ENCODE measurements at places on chromosomes 4 and X. TPM values are rescaled to one million over a fixed set of nuclear protein-coding genes. Genes with fewer than 3 reads are reported as not detected.

GRCh38 chr4:156901871-156902270, 69.7 kb downstream of the PDGFC start:
- DNase-seq, result no peak

GRCh38 chrX:132088864-132089263, 39.0 kb downstream of the FRMD7 start:
- no peak for DNase-seq

- DNase-seq, result no peak
These were observed 3.4 kb downstream of the NCAPG start for GRCh38 chr4:17814140-17814539.

- no peak for DNase-seq
These were observed 14.6 kb upstream of the IL13RA2 start for GRCh38 chrX:115031989-115032388.

- DNase-seq, result no peak
These were observed 617.4 kb downstream of the CENPC start for GRCh38 chr4:66927937-66928336.

DNA sequence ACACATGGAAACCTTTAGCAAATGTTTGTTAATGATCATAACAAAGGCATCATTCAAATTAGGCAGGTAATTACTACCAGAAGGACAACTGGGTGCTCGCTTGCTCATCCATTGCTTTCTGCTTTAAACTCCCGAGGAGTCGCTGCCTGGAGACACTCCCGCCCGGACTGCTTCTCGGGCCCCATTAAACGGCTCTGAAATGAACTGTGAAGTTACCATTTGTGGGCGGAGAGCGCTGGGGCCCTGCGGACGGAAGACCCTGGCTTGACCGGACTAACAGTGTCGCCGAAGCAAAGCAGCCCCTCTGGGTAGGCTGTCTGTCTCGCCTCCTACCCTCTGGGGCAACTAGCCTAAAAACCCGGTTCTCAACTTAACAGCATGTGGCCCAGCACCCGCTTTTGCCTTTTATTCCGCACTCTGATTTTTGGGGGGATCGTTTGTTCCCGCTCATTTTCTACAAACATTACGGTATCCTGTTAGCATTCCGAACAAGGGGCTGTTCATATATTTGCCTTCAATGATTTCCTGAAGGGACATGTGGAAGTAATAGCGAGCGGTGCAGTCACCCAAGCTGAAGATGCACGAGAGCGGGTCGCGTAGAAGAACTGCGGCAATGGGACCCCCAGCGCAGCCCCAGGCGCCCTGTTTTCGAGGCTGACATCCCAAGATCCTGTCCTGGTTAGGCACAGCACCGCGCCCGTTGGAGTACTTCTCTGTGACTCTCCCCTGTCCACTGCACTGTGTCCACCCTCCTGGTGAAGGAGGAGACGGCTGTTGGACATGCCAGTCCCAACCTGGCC, 1.6 kb upstream of the PDGFRA start:
- no peak for DNase-seq

GRCh38 chrX:15350329-15350996, 15.1 kb upstream of the PIGA start:
- DNase-seq, result no peak

DNA sequence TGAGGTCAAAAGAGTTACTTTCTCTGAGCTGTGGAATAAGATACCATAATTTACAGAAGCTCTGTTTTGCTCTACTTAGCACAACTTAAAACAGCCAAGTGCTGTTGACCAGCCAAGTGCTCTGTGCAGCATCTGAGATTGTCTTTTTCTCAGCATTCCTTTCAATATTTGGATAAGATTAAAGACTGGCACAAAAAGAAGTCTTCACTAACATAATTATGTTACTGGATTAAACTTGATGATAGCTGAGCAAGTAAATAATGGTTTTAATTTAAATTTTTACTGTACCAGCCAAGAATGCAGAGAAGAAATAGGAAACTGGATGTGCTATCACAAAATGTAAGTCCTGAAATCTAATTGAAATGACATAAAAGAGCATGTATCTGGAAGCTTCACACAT, 60.4 kb downstream of the NPY2R start:
- DNase-seq, result no peak

GRCh38 chrX:32618154-32618553, 593.2 kb downstream of the DMD start:
- DNase-seq, result no peak

DNA sequence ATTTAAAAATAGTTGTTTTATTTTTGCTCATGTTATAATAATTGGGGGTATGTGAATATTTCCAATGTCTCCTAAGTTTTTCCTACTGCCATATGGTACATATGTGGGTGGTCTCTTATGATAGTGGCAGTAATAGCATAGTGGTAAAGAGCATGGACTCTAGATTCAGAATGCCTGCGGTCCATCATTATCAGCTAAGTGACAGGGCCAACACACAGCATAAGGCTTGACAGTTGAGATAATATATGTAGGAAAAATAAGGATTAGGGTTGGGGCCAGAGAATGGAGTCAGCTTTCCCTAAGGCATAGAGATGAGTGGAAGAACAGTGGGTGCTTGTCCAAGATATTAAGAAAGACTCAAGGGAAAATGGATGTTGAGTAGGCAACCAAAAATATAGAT, 2707.5 kb downstream of the PCDH7 start:
- no peak for DNase-seq

GRCh38 chrX:131626681-131627296, 82.9 kb downstream of the OR13H1 start:
- DNase-seq, result no peak

DNA sequence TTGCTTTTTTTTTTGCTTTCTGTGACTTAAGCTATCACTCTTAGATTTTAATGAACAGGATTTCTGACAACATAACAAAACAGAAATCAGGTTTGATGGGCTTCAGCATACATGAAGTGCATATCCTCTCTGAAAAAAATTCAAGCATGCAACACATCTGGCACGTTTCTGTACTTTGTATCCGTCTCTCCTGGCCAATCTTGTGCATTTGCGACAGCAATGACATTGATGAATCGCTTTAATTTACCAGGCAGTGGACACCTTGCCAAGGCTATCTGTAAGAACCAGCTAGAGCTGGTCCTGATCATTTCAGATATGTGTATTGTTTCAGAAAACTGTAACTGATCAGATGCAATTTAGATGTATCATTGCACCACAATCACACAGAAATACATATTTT, 93.3 kb downstream of the CCSER1 start:
- DNase-seq, result no peak

GRCh38 chrX:103628386-103629317, at the start of gene TCEAL1:
TSS of gene TCEAL1 (plus strand) at chrX:103628975. CDS start at chrX:103629917, 942 bp downstream.
- DNase-seq, result peak; percentile 92

DNA sequence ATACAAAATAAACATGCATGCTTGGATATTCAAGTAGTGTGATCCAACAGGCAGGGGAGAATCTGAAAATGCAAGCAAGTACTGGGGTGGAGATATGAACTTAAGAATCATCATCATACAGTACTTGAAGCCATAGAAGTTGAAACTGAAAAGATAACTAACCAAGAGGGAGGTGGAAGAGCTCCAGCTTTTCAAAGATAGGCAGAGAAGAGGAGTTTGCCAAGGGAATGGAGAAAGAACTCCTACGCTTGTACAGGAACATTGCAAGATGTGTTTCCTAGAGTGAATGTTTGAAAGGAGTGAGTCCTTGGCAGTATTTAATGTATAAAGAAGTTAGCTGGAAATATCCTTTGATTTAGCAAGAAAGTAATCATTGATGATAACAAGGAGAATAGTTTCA, 106.2 kb upstream of the FRMPD4 start:
- no peak for DNase-seq

GRCh38 chr4:93759506-93759905, 69.0 kb upstream of the ATOH1 start:
- no peak for DNase-seq

DNA sequence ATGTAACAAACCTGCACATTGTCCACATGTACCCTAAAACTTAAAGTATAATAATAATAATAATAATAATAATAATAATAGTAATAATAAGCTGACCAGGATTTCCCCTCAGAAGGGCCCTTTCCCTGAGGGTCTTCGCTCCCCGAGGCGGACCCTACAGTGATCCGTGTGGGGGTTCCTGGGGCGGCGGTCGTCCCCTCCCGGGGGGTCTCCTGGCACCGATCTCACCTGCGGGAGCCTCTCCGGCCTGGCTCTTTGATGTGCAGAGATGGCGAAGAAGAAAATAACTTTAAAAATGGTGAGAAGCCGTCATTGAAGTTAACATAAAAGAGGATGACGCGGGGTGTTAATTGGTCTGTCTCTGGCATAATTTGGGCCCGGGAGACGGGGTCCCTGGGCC, 48.2 kb upstream of the PPP2R3B start:
- DNase-seq, result no peak

DNA sequence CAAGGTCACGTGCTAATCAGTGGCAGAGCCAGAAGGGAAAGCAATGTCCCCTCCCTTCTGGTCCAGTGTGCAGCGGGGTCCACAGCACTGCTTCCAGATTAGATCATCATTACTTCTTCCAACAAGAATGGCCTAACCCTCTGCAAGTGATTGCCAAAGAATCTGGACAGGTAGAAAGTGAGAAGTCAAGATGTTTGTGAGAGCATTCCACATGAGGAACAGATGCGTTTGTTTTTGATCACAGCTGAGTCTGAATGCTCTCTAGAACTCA, 147.7 kb downstream of the SHROOM3 start:
- no peak for DNase-seq

GRCh38 chrX:123086768-123087167, 97.3 kb upstream of the GRIA3 start:
- DNase-seq, result no peak

DNA sequence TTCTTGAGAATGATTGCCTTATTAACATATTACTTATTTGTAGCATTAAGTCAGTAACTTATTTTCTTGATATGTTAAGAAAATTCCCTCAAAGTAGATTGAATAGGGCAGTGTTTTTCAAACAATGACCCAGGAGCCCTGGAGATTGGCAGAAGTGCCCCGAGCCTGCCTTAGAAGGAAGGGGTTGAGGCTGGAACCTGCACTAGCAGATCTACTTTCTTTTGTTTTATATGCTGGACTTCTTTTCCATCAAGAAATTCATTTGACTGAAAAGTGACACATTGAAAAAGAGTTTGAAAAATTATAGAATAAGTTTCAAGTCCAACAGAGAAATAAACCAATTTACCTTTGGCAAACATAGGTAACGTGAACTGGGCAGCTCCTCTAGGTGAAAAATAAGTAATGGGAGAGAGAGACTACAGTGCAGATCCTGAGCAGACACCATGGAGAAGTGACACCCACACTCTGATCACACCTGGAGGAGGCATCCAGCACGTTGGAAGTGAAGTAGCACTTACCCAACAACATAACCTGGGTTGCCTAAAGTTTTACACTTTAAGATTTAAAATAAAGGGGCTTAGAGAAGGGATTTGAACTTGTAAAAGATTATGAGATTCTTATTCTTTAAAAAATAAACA, 18.6 kb downstream of the ARSJ start:
- no peak for DNase-seq

- no peak for DNase-seq
These were observed 30.1 kb downstream of the NEIL3 start for GRCh38 chr4:177339477-177340374.

DNA sequence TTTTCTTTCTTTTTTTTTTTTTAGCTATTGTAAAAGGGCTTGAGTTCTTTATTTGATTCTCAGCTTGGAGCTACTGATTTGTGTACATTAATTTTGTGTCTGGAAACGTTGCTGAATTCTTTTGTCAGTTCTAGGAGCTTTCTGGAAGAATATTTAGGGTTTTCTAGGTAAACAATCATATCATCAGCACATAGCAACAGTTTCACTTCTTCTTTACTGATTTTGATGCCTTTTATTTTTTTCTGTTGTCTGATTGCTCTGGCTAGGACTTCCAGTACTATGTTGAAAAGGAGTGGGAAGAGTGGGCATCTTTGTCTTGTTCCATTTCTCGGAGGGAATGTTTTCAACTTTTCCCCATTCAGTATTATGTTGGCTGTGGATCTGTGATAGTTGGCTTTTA, 292.2 kb downstream of the GABRG1 start:
- DNase-seq, result no peak

- no peak for DNase-seq
These were observed 526.4 kb upstream of the CXorf51A start for GRCh38 chrX:147340947-147341346.

- DNase-seq, result no peak
These were observed 27.3 kb downstream of the BBS12 start for GRCh38 chr4:122759639-122760310.

- DNase-seq, result no peak
These were observed 753.5 kb downstream of the PDHA2 start for GRCh38 chr4:96593422-96593821.

The FOXP3 gene
- total RNA-seq, result not detected

The PF4V1 gene
- not detected for total RNA-seq

The STIM2 gene
- 9.6 TPM for total RNA-seq

The NSUN7 gene
- 2.6 TPM for total RNA-seq

The MAGEC1 gene
- total RNA-seq, result not detected

The DUSP9 gene
- not detected for total RNA-seq

The PLS3 gene
- 76.8 TPM for total RNA-seq

The SUV39H1 gene
- 4.3 TPM for total RNA-seq

The MTTP gene
- 0.57 TPM for total RNA-seq

The TMPRSS11D gene
- not detected for total RNA-seq

The NWD2 gene
- 0.42 TPM for total RNA-seq

The MAGEB10 gene
- not detected for total RNA-seq
